Stimulated activated naive B cell treated with anti-CD40 and anti-IgM and Interleukin-4, amounts not matched to agents 10 μg/mL and 1 μg/mL and 100 μg/mL, for 72 hours (primary cell): ENCODE measurements at places on chromosomes 6 and 20.

- no peak for DNase-seq
Measured at GRCh38 chr6:125639466-125640020, 109.9 kb upstream of the HEY2 start.

- DNase-seq: no peak
Measured at GRCh38 chr20:38157635-38158495, 7.2 kb downstream of the TGM2 start.

GRCh38 chr20:19431316-19431700 lies 218.9 kb downstream of the SLC24A3 start:
- DNase-seq: no peak

- DNase-seq: no peak
Measured at GRCh38 chr6:27501187-27501586, 28.3 kb upstream of the ZNF184 start.

GRCh38 chr6:49004801-49005200 lies 458.3 kb downstream of the MMUT start:
- DNase-seq: no peak

DNA sequence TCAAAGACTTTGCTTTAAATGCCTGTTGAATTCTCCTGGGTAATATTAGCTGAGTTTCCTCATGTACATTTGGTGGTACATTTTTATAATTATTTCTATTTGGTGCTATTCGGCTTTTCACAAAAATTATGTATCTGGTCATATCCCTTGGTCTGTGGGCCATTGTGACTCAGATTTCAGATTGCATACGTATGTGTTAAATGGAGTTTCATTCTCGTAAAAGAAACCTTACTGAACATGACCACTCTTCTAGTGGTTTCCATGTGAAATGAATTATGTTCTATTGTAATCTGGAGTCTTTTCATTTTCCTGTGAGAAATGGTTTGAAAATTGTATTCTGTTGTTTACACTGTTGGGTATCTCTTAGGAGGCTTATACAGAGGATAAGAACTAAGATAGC lies 386.2 kb upstream of the FLRT3 start:
- DNase-seq: no peak

DNA sequence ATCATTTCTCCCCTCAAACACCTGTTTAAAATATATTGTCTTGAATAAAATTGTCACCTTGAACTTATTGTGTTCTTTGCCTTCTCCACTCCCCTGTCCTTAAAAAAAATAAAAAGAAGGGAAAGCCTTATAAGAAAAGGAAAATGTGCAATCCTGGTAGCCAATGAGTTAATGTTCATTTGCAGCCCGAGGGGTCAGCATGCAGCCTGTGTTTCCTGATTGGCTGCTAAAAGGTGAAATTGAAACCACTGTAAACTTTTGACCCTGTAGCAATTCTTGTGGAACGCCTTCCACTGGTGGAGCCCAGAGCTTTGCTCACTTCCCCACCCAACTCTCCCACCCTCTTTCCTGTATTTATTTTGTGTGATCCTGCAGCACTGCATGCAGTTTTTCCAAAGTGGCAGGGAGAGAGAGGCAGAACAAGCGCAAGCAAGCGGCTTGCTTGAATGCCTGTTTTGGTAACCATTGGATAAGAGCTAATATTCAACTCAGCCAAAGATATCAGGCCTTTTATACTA lies 74.9 kb downstream of the NCOA3 start:
- no peak for DNase-seq

DNA sequence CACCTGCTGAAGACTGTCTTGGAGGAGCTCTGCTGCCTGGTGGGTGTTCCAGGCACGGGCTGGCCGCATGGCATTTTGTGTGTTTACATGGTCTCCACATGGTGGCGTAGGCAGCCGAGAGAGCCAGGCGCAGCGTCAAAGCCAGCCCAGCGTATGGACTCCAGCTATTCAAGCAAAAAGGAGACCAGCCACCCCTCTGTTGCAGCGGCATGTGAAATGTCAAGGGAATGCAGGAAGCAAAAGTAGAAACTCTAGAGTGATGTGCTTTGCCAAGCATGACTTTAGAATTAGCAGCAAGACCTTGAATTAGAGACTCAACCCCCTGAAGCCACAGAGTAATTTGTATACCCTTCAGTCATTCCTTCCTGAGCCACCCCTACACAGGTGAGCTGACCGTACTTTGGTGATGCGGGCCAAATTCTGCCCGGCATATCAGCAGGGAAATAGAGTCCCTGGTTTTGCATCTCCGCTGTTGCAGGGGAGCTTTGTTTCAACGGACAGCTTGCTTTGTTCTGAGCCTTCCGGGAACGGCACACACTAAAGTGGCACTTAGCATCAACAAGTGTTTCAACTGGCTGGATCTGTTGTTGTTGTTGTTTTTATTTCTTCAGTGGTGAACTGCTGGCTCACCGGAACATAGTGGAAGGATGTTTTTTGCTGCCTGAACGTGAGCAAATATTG lies 48.5 kb downstream of the FNDC1 start:
- peak; percentile 38 for DNase-seq

DNA sequence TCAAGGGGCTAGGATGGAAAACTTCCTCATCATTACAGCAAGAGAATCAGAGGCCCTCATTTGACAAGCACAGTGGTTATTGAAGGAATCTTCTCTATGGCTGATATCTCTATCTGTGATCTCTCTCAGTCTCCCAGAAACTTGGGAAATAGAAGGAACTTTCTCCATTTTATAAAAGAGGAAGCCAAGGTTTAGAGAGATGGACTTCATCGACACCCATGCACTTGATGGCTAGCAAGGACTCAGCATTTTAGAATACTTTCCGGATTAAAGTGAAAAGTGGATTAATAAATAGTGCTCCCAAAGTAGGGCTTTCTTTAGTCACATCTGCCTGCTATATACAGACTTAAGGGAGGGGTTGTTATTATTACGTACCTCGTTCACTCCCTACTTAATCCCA lies 34.2 kb upstream of the TGM3 start:
- no peak for DNase-seq

GRCh38 chr20:59586613-59587012 lies 17.7 kb upstream of the PHACTR3 start:
- no peak for DNase-seq

DNA sequence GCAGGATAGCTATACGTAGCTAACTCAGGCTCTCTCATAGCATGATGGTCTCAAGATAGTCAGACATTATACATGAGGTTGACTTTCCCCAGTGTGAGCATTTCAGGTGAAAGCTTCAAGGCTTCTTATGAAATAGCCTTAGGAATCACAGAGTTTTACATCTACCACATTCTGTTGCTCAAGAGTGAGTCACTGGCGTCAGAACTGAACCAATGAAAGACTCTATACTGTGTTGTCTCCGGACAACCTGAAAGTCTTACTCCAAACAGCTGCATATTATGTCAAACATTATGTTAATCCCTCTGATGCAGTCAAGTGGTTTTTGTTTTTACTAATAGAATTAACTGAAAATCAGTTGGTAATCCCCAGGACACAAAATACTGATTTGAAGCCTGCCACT lies 79.8 kb upstream of the TRDN start:
- DNase-seq: no peak

GRCh38 chr6:68593558-68593957 lies 41.5 kb upstream of the ADGRB3 start:
- no peak for DNase-seq

GRCh38 chr6:163387317-163387716 lies 27.2 kb upstream of the QKI start:
- DNase-seq: no peak

- no peak for DNase-seq
Measured at GRCh38 chr6:161644521-161644920, 370.7 kb upstream of the AGPAT4 start.

GRCh38 chr6:157019733-157020132 lies 242.6 kb downstream of the ARID1B start:
- no peak for DNase-seq

GRCh38 chr6:133817460-133818047 lies 71.4 kb upstream of the TCF21 start:
- no peak for DNase-seq

GRCh38 chr20:12970372-12970821 lies 38.4 kb upstream of the SPTLC3 start:
- DNase-seq: no peak

GRCh38 chr6:12165722-12166280 lies 124.4 kb upstream of the EDN1 start:
- no peak for DNase-seq

DNA sequence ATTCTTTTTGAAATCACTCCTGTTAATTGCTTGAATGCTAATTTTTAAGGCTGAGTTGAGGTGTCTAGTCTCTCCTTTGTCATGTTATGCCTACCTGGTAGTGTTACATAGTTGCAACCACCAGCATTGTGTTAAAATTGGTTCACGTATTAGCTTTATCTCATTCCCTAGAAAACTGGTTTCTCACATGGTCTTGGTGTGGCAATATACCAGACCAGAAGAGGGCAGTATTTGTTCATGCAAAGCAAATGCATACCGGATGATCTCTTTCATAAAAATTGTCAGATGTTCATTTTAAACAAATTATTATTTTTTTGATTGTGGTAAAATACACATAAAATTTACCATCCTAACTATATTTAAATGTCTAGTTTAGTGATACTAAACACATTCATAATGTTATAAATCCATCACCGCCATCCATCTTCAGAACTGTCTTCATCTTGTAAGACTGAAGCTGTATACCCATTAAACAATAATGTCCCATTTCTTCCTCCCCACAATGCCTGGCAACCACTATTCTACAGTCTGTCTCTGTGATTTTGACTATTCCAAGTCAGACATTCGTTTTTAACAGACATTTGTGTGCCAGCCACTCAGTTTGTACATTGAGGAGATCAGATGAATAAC lies 92.8 kb downstream of the ATRN start:
- DNase-seq: no peak

- DNase-seq: no peak
Measured at GRCh38 chr6:169022079-169022478, 231.6 kb downstream of the THBS2 start.

GRCh38 chr20:63463400-63464288 lies 8.8 kb downstream of the KCNQ2 start:
- DNase-seq: no peak

GRCh38 chr20:6397115-6397514 lies 274.3 kb upstream of the FERMT1 start:
- DNase-seq: no peak

- no peak for DNase-seq
Measured at GRCh38 chr20:39112178-39112743, 150.1 kb downstream of the DHX35 start.

- no peak for DNase-seq
Measured at GRCh38 chr6:128000363-128000762, 99.5 kb upstream of the THEMIS start.
